Activated CD8-positive, alpha-beta memory T cell treated with anti-CD3 and anti-CD28 coated beads for 48 hours (primary cell): ENCODE measurements at places on chromosomes 5 and 9.

DNA sequence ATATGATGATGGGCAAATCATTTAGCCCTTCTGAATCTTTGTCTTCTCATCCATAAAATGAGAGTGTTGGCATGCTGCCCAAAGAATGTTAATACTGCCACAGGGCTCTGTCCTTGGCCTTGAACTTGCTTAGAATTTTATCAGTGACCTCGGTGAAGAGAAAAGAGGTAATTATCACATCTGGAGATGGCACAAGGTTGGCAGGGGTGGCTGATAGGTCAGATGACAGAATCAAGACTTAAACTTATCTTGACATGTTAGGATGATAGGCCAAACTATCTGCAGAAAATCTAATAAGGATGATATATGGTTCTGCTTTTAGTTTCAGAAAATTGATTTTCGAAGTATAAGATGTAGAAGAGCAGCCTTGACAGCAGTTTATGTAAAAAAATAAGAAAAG is 599.1 kb upstream of the CLINT1 start:
- DNase-seq, result no peak

GRCh38 chr5:18394443-18394804 is 760.2 kb downstream of the TAF11L14 start:
- DNase-seq, result no peak

- no peak for DNase-seq
These were observed 45.8 kb downstream of the PLPP7 start for GRCh38 chr9:131335368-131335755.

- DNase-seq, result no peak
These were observed 179.8 kb downstream of the ROR2 start for GRCh38 chr9:91770229-91770628.

- DNase-seq, result no peak
These were observed 593 bp downstream of the TIGD6 start for GRCh38 chr5:149999866-150000255.

DNA sequence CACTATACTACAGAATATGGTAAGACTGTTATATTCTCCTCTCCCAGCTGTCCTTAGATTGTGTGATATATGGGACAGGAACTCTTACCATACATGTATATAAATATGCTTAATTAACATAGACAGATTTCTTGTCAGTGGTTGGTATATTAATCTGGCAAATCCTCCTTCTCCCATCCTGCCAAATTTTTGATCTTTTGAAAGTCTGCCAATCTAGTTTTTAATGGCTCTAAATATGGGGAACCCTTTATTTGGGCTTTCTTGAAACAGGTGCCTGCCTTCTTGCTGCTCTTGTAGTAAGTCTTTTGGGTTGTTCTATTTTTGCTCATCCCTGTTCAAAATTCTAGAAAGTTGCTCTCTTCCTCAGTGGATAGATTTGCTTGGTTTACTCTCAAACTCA is 63.5 kb downstream of the SPATA31D1 start:
- DNase-seq, result no peak

- no peak for DNase-seq
These were observed 580.2 kb downstream of the EBF1 start for GRCh38 chr5:158519433-158520021.

DNA sequence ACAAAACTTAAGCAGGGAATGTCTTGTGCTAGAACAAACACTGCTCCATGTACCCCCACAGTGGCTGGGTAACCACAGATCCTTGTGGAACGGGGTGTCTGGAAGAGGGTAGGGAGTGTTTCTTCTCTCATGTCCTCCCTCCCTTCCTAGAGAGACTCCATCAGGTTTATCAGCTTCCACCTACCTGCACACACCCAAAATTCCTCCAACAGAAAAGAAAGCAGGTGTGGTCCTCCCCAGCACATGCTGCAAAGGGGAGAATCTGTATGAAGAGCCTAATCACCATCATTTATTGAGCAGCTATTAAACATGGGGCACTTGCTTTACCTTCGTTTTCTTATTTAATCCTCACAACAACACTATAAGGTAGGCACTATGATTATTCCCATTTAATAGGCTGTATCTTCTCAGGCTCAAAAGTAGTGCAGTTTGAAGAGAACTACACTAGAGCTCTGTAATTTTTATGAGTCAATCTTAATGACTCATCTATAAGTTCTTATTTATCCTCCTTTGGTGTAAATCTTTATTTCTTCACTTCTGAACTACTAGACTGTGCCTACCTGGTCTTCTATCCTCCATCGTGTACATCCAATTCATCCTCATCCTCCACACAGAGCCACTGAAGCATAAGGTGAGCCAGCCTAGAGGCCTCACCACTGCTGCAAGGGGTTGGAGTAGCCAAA is 31.6 kb downstream of the C9orf40 start:
- DNase-seq, result no peak

GRCh38 chr5:65555287-65555686 is 7.7 kb downstream of the CENPK start:
- DNase-seq, result no peak

GRCh38 chr9:33277484-33277883 is 12.6 kb downstream of the CHMP5 start:
- no peak for DNase-seq

GRCh38 chr5:19777363-19777762 is 210.6 kb downstream of the CDH18 start:
- DNase-seq, result no peak

GRCh38 chr9:95826183-95826838 is 49.2 kb upstream of the ERCC6L2 start:
- no peak for DNase-seq

- DNase-seq, result no peak
These were observed 13.4 kb downstream of the AK8 start for GRCh38 chr9:132864691-132865090.

GRCh38 chr5:1936901-1937300 is 54.2 kb upstream of the IRX4 start:
- DNase-seq, result no peak
